ENCODE measurements at places on chromosomes 2 and 18.

DNA sequence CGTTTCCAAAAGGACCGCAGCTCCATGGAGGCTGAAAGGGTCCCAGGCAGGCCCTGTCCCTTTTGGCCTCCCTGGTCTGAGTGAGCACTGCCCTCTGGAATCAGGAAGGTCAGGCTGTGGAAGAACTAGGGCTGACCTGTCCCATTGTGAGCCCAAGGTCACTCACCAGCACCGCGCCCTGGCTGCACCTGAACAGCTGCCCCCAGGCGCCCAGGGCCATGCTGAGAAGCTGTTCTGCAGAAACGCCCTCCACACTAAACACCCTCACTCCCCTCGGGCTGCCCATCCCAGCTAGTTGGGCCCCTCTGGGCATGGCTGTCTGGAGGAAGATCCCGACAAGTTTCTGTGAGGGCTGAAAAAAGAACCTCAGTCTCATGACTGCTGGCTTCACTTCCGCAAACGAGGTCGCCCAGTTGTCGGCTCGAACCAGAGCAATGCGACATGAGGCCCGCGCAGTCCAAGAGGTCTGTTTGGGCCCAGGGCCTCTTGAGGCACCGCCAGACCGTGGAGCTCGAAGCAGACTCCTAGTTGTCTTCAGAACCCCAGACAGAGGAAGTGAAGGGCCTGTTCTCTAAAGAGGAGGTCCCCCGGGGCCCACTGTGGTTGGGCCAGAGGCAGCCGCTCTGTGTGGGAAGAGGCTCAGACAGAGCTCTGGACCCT lies 64.4 kb downstream of the INPP5D start:
- no peak for DNase-seq

DNA sequence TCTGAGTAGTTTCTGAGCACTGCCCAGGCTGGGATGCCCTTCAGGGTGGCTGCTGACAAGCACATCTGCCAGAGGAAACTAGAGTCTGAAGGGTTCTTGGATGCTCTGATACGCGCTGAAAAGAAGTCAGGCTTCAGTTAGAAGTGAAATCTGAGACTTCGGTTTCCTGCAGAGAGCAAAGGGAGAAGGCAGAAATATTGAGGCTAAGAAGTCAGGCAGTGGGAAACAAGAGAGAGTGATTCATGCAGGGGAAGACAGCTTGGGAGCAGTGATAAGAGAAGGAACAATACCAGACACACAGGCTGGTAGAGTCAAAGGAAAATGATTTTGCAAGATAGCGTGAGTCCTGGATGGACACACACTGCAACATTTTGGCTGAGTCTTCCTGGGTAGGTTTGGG lies 51.0 kb upstream of the BOD1L2 start:
- no peak for DNase-seq

DNA sequence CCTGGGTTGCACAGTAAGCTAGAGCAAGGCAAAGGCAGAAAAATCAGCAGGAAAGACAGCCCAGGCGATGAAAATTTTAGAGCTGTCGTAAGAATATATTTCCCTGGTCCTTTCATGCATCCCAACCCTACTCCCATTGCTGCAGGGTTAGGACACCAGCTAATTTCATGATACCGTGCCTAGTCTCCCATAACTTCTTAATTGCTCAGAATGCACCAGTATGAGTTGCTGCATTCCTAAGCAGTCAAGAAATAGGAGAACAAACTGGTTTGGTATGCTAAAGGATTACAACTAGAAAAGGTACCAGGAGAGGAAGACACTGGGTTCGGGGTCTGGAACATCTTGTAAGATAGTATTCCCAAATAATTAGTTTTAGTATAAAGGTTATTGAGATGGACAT lies 269.4 kb upstream of the NRXN1 start:
- no peak for DNase-seq

GRCh38 chr2:163338270-163338669 lies 397.5 kb downstream of the FIGN start:
- DNase-seq = no peak

DNA sequence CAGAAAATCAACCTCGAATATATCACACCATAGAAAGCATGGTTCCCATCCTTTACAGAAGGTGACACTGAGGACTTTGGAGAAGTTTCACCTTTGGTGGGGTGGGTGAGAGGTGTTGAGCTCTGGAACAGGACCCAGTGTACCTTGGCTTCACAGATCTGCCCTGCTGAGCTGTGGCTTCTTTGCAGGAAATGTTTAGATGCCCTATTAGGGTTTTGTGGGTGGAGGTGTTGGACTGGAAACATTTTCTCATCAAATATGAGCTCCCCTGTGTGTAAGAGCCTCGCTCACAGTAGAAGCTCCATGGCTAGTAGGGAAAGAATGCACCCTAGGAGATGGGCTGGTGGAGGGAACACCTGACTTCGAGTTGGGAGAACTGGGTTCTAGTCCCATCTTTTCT lies 55.6 kb downstream of the RPL37A start:
- no peak for DNase-seq

Measured in activated CD4-positive, alpha-beta T cell treated with anti-CD3 and anti-CD28 coated beads, Interleukin-2, Interleukin-4, amounts not matched to agents 100 ng/mL and 50 ng/mL, durations not matched to agents 16 hours and 8 hours (primary cell).